ENCODE measurements at places on chromosomes 2 and 18.

DNA sequence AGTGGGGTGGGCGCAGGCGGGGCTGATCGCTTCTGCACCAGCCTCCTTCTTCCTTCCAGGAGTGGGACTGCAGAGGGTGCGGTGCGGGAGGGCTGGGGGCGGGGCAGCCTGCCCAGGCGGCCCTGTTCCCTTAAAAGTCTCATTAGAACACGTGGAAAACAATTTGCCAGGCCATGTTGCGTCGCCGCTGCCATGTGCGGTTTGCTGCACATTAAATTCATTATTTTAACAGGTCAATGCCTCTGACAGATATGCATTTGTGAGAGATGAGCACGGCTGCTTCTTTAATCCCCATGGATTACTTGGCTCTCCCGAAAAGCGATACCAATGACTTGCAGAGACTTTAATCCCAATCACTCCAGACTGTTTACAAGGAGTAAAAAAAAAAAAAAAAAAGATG, 139.0 kb downstream of the CELF4 start:
- no peak for DNase-seq

- no peak for DNase-seq
These were observed 1022.0 kb upstream of the CELF4 start for GRCh38 chr18:38587571-38587970.

GRCh38 chr2:108869542-108869941, 83.0 kb downstream of the CCDC138 start:
- DNase-seq = no peak

- peak; percentile 76 for DNase-seq
These were observed 18.3 kb upstream of the SLC35F6 start for GRCh38 chr2:26745609-26746327.

GRCh38 chr2:239204136-239204875, 196.5 kb downstream of the HDAC4 start:
- no peak for DNase-seq

DNA sequence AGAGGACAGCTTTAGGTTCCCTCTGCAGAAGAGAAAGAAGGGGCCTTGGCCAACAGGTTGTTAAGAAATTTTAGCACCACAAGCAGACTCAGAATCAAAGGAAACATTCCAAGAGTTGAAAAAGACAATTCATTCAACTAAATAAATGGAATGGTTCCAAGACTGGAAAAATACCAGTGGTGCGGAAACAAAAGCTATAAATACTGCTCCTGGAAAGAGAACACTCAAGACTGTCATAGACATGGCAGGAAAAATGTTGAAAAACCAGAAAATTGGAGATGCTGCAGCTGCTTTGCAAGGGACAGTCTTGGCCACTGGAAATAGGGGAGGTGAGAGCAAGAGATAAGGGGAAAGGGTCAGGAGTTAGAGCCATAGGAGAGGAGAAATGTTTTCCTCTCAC, 312.7 kb upstream of the CYRIA start:
- DNase-seq = no peak

DNA sequence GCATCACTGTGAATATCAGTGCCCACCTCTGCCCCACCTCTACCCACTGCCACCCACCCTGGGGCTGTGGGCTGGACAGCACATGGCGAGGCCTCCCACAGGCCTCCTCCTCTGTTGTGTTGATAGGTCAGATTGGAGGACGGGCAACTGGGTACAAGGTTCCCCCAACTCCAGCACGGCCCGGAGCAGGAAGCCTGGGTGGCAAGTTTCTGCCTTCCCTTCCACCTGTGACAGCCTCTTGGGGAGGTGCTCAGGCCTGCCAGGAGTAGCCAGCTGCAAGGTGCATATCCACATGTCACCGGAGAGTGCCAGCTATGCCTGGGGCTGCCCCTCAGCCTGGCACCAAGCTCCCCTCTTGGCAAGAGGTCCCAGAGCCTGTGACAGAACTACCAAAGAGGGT, 6.9 kb upstream of the ECEL1 start:
- DNase-seq = no peak

DNA sequence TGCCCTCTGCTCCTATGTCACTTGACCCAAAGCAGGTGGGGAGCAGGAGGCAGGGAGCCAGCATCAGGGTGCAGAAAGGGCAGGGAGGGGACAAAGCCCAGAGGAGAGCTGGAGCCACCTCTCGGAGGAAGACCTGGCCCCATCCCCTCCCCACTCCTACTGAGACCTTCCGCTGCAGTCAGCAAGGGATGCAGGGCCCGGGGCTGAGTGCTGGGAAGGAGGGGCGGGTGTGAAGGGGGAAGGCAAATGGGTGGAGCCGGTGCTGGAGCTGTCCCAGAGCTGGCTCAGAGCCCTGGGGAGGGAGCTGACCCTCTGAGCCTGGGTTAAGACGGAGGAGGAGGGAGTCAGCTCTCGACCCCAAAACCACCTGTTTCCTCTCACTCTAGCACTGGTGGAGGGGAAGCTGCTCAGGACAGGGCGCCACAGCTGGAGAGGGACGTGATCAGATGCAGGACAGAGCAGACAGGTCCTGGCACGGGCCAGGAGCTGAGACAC, 33.8 kb downstream of the HS1BP3 start:
- no peak for DNase-seq

- DNase-seq = no peak
These were observed 16.9 kb downstream of the HNMT start for GRCh38 chr2:137981112-137981656.

DNA sequence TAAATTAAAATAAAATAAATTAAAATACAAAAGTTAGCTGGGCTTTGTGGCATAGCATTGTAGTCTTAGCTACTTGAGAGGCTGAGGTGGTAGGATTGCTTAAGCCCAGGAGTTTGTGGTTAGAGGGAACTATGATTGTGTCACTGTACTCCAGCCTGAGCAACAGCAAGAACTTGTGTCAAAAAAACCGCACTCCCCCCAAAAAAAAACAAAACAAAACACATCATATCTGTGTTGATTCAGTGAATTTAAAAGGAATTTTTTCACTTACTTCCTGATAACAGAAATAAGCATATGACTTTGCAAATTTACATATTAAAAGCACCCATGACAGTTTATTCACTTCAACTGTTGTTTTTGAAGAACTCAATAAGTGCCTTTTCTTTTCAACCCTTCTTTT, 68.1 kb upstream of the PELI1 start:
- no peak for DNase-seq

- DNase-seq = no peak
These were observed 1109.3 kb downstream of the TSN start for GRCh38 chr2:122864728-122865127.

GRCh38 chr2:191686066-191686465, 8.1 kb downstream of the NABP1 start:
- no peak for DNase-seq

DNA sequence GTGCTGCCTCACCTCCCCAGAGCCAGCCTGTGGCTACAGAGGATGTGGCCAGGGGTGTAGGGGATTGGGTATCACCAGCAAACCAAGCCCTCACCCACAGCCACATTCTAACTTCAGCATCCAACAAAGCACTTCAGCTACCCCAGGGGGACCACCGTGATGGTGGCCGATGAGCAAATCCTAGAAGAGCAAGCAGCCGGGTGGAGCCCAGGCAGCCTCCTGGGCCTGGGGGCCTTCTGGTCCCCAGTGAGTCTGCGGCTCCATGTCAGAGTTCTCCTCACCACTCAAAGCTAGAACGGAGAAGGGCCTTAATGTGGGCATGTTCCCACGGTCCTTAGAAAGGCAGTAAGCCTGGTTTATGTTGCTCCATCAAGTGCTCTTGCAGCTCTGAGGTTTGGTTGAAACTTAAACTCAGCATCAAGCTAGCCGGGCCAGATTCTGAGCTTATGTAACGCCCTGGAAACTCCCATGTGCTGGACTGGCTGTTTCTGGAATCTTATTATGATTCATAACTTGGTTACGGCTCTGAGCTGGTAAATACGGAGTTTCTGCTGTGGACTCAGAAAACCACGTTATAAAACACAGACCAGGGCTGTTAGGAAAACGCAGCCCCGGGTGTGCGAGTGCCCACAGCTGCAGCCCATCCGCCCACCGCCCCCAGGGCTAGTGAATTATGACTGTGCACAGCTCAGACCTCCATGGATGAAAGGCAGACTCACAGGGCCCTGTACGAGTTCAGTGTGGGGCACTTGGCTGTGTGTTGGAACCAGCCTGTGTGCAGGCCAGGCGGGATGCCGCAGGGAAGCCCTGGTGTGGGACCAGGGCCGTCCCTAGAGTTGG, 99.8 kb downstream of the SEPTIN10 start:
- DNase-seq = no peak

DNA sequence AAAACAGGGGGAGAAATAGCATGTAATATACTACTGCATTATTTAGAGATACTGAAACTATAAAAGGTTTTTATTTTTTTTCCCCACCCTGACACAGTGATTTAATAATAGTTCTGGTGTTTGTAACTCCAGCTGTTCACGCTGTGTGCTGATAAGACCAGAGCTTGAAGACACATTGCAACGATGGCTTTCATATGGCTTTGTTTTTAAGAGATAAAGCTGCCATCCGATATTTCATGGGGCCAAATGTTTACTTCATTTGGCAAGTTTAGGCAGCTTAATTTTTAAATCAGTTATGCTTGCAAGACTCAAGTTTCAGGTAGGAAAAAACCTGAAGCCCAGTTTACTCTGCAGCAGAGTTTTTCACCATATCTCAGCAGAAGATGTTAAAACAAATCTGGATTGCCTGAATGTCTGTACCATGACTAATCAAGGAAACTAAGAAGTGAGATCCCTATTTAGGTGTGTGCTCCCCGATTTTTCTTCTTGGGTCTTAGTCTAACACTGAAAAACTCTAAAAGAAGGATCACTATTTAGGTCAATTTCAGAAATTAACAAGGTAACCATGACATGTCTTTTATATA, 508.6 kb downstream of the PARD3B start:
- DNase-seq = no peak

- DNase-seq = no peak
These were observed 96.5 kb upstream of the SERTAD2 start for GRCh38 chr2:64750001-64750816.

DNA sequence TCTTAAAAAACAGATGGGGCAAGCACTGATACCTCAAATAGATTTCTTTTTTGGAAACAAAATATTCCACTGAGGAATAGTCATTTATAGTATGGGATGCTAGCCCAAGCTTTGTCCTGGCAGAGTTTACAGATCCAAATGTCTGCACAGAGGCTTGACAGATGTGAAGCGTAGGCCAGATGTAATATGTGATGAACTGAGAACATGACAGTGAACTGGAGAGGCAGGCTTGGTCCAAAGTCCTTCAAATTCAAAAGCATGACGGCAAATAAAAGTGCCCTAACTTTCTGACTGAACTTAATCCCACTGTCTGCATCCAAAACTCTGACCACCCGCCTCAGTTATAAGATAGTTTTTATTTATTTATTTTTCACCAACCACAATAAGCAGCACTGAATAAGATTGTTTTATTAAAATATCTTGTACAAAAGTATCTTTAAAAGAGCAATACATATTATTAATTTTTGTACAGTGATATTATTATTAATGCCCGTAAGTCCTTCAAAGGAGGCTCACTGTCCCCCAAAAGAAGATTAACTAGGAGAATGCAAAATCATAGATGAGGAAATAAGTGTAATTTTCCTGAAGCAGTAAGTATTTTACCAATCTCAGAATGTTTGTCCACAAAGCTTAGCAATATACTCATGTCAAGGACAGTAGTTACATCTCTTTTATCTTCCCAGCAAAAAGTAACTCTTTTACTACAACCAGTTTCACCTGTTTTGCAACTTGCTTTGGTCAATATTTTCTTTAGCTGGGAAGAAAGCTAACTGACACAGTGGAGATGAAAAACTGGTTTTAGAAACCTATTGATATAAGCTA, 10.7 kb upstream of the SPOPL start:
- DNase-seq = peak; percentile 41

DNA sequence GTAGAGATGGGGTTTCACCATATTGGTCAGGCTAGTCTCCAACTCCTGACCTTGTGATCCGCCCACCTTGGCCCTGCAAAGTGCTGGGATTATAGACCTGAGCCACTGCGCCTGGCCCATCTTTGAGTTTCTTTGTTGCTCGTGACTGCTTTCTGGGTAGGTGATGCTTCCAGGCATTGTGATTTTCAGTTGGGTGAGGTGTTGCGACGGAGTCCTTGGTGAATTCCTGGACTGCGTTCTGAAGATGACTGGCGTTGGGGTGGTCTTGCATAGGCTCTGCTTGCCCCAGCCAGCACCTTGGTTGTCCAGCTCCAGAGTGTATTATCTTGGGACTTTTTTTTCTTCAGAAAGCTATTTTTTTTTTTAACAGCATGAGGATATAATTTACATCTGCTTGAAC, 103.4 kb downstream of the DCDC2C start:
- DNase-seq = no peak

- DNase-seq = peak; percentile 90
These were observed 37.1 kb downstream of the ANKRD44 start for GRCh38 chr2:197273485-197273884.

DNA sequence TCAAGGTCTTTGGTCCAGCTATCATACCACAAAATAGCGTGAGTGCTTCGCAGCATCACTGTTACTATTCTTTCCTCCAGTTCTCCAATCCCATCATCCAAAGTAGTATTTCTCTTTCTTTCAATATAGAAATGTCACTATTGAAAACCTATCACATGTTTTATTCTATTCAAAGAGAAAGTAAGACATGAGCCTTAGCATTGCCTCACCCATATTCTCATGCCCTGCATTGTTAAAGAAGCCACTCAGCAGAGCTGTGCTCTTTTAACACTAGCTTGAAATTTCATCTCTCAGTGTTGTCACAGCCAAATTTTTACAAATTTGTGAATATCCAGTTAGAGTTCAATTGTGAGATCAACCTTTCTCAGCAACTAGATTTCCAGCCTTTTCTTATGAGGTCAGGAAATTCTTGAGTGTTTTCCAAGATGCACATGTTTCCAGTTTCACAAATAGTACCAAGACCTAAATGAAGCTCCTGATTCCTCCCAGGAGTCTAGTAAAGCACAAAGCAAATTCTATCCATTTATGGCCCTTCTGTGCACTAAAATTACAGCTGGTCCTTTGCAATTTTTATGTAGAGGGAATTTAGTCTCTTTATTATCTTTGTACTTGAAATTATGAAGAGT, 343.7 kb downstream of the SPAG16 start:
- DNase-seq = no peak

GRCh38 chr18:67282796-67283195, 233.7 kb downstream of the DSEL start:
- no peak for DNase-seq

DNA sequence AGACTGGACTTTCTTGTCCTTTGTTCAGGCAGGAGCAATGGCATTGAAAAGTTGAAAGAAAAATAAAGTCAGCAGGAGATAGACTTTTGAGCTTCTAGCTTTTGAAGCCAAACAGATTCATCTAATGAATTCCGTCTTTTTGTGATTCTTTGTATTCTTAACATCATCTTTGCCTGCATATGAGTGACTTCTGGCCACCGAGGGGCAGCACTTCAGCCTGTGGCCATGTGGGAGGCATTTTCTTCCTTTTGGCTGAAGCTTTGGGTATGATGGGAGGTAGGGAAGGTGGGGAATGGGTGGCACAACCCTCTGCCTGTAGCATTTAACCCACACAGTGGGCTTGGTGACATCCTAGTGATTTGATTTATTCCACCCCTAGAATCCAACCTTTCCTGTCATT, 220.6 kb downstream of the SETBP1 start:
- DNase-seq = no peak

- DNase-seq = no peak
These were observed 321.6 kb downstream of the DSEL start for GRCh38 chr18:67194886-67195285.
